GM19239 (cell line): ENCODE measurements at places on chromosomes 1 and 21.

DNA sequence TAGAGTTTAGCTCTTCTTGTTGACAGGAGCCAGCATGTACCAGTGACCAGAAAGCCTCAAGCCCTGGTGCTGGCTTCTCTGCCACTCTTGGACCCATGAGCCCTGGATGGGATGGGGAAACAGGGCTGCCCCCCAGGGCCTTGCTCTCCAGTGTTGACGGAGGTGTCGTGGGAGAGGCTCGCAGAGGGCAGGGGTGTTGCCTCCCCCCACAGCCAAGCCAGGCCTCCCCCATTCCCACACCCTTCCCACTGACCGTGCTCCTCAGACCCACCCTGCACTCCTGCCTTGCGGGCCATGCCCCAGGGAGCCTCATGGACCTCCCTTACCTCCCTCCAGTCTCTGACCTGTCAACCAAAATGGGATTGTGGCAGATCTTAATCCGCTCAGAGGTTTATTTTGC, 123.8 kb upstream of the COL6A1 start:
- DNase-seq, result no peak

- no peak for DNase-seq
These were observed 24.1 kb upstream of the SLC2A5 start for GRCh38 chr1:9093581-9093980.

- no peak for DNase-seq
These were observed 8.2 kb upstream of the S1PR1 start for GRCh38 chr1:101228424-101229134.

GRCh38 chr1:30513396-30514136, 209.8 kb downstream of the MATN1 start:
- no peak for DNase-seq

- DNase-seq, result no peak
These were observed 29.3 kb downstream of the KPNA6 start for GRCh38 chr1:32137111-32137510.
